Fibroblast of lung (primary cell): ENCODE measurements at places on chromosomes 4 and X. TPM values are rescaled to one million over a fixed set of nuclear protein-coding genes. Genes with fewer than 3 reads are reported as not detected.

The CHRNA9 gene
- not detected in 2 replicates for total RNA-seq

The FAM241A gene
- total RNA-seq: 0.51 and 1.2 TPM in 2 replicates

The SRPX gene
- 84.9 and 91.2 TPM in 2 replicates for total RNA-seq

The PALLD gene
- total RNA-seq: 109 and 205 TPM in 2 replicates

The BEX2 gene
- total RNA-seq: 2.8 and 5.9 TPM in 2 replicates

The NXF2B gene
- not detected in 2 replicates for total RNA-seq

The EDA2R gene
- 15.7 and 21.0 TPM in 2 replicates for total RNA-seq

The KLKB1 gene
- 0.17 and 0.26 TPM in 2 replicates for total RNA-seq

The VCX3B gene
- total RNA-seq: not detected in 2 replicates

The CCDC120 gene
- total RNA-seq: 0.51 and 0.66 TPM in 2 replicates

The SLITRK4 gene
- under 0.01 and 0.99 TPM in 2 replicates for total RNA-seq

The TRMT44 gene
- total RNA-seq: 12.8 and 14.0 TPM in 2 replicates

The PTPN13 gene
- 55.2 and 136 TPM in 2 replicates for total RNA-seq
